ENCODE measurements at places on chromosomes 2 and 18.

GRCh38 chr18:58901783-58902182 lies 37.1 kb downstream of the ZNF532 start:
- DNase-seq = no peak

GRCh38 chr2:225512469-225512868 lies 113.0 kb downstream of the NYAP2 start:
- no peak for DNase-seq

- DNase-seq = no peak
These were observed 8.3 kb downstream of the EFR3B start for GRCh38 chr2:25050128-25050527.

GRCh38 chr2:207497596-207497995 lies 32.2 kb upstream of the CREB1 start:
- no peak for DNase-seq

DNA sequence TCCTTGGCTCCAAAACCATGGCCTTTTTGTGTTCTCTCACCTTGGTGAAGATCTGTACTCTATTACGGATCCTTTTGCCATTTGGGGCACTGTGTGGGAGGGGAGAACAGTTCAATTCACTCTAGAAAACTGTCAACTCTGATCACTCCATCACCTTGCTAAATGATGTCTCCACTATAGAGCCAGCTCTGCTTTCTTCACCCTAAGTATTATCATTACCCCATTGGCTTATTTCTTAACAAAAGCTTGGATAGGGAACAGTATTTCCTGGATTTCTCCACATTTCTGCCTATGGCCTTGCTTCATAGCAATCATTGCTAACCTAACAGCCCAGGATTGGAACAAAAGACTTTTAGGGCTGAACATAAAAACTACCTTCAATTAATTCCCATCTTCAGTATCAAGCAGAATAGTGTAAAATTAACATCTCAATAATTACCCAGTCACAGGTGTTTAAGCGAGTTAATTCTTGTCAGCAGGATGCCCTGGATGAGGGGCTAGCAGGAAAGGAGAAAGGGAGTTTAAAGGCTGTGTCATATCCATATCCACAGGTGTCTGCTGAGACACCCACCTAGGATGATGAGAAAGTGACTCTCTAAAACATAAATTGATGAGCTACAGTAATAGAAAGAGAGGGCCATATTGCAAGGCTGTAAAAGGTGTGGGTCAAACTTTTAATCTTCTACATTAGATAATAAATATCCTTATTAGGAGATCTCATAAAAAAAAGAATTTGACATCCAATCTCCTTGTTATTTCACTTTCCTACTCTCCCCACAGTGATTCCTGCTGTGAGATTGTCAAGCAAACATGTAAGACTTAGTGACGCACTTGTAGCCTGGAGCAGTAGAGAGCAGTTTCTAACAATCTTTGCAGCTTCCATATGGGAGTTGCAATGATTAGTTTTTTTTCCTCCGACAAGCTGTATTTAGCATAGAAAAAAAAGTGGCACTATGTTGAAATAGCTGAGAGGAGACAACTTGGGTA lies 589.5 kb upstream of the NXPH2 start:
- no peak for DNase-seq

Measured in tibial artery (tissue), 4 donors.